ENCODE measurements at places on chromosomes 2 and 18.

GRCh38 chr2:28405537-28405936 lies 12.9 kb downstream of the FOSL2 start:
- no peak for DNase-seq

DNA sequence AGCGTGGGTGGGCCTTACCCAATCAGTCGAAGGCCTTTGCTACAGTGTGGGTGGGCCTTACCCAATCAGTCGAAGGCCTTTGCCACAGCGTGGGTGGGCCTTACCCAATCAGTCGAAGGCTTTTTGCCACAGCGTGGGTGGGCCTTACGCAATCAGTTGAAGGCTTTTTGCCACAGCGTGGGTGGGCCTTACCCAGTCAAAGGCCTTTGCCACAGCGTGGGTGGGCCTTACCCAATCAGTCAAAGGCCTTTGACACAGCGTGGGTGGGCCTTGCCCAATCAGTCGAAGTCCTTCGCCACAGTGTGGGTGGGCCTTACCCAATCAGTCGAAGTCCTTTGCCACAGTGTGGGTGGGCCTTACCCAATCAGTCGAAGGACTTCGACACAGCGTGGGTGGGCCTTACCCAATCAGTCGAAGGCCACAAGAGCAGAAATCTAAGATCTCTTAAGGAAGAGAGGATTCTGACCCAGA lies 16.3 kb upstream of the GAL3ST2 start:
- no peak for DNase-seq

DNA sequence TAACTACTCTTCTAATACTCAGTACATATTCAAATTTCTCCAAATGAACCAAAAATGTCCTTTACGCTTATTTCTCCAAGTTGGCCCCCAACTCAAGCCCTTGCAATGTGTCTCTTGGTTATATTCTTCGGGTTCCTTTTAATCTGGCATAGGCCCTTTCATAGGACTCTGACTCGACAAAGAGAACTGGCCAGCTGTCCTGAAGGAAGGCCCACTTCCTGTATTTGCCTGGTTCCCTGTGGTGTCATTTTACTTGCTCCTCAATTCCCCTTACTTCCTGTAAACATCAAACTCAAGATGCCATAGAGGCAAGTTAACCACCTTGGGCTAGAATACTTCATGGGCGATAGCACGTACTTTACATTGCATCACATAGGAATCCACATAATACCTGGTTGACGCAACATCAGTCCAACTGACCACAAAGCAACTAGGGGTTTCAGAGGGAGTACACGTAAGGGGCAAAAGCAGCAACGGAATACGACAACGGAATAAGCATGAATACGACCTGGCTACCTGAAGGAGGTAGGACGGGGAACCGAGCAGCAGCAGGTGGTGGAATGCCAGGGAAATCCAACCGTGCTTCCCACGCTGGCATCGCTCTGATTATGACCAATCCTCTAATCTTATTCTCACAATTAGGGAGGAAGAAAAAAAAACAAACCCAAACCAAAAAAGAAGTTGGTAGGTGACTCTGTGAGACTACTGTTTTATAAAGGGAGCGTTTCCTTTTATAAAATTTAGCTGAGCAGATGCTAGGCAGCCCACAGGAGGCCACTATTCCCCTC lies 823 bp upstream of the GORASP2 start:
- DNase-seq = peak; percentile 48

GRCh38 chr2:172021955-172022354 lies 22.2 kb downstream of the METAP1D start:
- DNase-seq = peak; percentile 37

DNA sequence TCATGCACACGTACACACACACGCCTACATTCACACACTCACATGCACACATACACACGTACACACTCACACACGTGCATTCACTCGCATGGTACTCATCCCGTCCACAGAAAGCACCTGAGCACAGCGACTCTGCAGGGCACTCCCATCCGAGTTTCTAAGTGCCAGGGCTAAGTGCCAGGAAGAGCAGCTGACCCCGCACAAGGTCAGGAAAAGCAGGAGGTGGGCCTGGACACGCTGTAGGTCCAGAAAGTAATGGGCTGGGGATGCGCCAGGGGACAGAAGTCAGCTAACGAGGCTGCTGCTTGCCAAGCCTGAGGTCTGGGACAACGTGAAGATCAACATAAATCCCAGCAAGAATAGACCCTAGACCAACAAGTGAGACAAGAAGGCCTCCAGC lies 15.8 kb downstream of the ADI1 start:
- DNase-seq = no peak

GRCh38 chr18:76985156-76985950 lies 147.2 kb downstream of the MBP start:
- DNase-seq = no peak

- DNase-seq = no peak
Observed at GRCh38 chr2:51220606-51221005, 188.7 kb upstream of the NRXN1 start.

GRCh38 chr2:181426672-181427071 lies 30.5 kb upstream of the ITGA4 start:
- DNase-seq = no peak

- no peak for DNase-seq
Observed at GRCh38 chr18:12747530-12748315, 44.9 kb downstream of the PSMG2 start.

GRCh38 chr2:236702657-236703372 lies 133.2 kb downstream of the ACKR3 start:
- DNase-seq = no peak

DNA sequence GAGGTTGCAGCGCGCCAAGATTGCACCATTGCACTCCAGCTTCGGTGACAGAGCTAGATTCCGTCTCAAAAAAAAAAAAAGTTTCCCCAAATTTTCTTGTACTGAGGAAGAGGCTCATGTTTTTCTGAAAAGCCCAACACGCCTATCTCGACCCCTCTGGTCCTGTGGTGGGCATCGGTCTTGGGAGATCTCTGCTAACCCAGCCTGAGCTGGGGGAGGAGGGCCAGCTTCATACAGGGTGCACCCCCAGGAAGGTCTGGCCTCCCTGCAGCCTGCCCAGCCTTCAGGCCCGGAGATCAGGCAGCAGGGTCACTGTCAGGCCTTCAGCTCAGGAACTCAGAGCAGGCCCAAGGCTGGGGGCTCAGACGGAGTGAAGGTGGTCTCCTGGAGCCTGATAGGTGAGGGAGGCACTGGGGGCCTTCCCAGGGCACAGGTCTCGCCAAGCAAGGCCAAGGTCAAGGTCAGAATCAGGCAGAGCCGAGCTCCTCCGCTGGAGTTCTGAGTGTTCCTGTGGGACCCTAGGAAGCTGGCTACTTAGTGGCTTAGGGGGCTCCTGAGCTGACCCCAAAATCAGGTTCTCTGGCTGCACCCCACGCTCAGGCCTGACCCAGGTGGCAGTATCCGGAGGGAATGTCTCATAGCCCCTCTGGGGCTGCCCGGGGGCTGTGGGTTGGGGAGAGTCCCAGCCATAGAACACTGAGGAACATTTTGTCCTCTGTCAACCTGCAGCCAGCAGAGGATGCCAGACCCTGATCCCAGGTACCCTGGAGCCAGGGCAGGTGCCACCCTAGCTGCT lies 37.9 kb upstream of the SMAD7 start:
- DNase-seq = no peak

DNA sequence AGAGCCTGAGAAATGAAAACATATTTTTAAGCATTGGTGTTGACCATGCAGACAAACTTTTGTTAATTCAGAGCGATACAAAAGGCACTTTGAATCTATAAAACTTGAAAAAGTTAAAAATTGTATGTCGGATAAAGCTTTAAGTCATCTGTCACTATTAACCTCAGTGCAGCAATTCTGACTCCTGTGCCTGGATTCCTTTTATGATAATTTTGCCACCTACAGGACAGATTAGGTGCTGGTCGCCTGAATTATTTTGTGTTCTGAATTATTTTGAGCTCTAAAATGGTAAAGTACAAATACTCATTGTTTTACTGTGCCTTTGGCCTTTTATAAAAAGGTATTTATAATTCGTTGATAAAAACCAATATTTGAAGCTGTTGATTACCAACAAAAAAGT lies 19.4 kb upstream of the RNF138 start:
- peak; percentile 16 for DNase-seq

DNA sequence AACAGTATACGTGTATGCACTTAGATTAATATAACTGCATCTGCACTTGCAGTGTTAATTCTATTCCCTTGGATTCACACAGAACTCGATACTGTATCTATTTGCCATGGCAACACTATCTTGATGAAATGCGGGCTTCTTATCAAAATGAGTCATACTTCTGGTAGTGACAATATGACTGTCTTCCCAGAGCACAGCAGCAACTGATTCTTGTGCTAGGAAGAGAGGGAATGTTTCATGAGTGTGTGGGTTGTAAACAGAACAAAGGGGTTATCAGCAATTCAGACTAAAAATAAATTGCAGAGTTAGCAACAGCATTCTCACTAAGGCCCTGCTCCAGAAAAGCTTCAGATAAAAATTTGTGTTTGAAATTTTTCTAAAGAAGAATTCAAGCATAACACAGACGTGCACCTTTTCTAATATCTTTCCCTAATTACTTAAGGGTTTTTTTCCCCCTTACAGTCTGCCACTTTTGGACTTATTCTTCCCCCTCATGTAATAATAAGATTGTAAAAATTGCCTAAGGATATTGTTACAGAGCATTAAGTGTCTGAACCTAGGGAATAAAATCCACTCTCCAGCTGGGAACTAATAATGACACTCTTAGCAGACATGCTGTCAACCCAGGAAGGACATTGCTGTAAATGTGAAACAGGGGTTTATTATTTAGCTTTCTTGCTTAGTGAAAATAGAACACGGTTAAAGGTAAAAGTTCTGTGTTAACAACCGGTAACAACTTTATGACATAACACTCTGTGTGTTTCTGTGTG lies 99.9 kb upstream of the SLC38A11 start:
- DNase-seq = no peak

DNA sequence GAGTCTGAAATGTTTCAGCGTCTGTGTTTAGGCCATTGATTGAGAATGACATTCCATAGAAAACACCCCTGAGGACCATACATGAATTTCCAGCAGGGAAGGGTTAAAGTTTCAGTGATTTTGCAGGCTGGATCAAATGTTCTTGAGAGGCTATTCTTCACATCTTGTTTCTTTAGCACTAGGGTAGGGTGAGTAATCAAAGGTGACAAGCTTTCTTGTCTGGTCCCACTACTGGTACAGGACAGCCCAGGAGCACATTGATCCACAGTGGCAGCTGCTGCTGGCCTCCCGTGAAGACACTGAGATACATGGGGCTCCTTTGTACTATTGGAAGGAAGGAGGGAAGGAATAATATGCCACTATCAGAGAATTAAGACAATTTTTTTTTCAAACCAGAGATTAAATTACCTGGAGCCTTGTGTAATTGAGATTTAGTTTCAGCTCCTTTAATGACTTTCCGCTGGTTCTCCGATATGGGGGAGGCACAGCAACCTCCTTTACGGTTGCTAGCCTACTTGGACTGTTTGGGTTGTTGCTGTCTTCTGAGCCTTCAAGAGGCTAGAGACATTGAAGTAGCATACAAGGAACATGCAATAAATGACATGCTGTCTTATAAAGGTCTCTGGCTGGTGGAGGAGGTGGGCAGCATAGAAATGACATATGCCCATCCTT lies 368.9 kb downstream of the SOX11 start:
- DNase-seq = no peak

DNA sequence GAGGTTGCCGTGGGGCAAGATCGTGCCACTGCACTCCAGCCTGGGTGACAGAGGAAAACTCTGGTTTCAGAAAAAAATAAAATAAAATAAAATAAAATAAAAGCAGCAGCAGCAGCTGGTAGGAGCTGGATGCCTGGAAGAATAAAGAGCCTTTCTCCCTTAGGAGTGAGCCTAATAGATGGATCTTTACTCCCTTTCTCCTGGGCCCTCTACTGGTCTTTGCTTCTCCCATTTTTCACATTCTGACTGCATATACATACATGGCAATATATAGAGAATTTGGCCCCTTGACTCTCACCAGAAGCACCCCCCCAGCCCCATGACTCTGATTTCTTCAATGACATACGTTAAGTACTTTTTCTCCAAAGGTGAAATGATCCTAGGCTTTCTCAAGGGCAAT lies 9.8 kb upstream of the MALT1 start:
- peak; percentile 24 for DNase-seq

DNA sequence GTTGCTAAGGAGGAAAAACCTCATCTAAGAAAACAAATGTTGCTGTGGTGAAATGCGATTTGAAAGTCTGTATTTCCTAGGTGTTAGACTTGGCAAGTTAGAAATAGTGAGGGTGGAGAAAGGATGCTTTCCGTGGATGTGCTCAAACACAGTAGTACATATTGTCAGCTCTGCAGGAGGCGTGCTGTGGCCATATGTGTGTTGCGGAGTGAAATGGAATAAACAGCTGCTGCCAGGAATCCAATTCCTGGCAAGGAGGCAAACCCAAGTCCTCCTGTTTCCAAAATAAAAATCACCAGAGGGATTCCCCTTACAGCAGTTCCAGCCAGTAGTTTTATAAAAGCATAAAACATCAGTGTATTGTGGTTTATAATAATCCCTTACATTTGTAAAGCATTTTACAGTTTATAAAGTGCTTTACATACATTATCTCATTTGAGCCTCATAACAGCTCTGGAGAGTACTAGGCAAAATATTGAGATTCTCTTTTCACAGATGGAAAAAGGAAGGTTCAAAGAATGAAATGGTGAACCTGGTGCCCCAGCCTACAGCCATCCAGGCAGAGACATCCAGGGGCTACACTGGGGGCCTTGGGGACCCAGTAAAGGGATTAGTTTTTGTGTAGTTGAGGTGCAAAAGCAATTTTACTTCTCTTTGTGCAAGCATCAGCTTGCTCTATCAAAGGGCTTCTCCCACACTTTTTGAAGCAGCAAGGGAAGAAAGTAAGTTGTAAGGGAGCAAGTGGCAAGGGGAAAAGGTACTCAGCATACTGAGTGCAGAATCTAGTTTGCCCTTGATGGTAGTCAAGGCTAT lies 206.0 kb downstream of the AGPS start:
- no peak for DNase-seq

GRCh38 chr2:200131307-200131706 lies 175.2 kb upstream of the SPATS2L start:
- DNase-seq = no peak

GRCh38 chr2:151828143-151828889 lies at the start of gene ARL5A:
Gene ARL5A (minus strand): TSS chr2:151828421. CDS start chr2:151828176, 245 bp downstream.
- DNase-seq = peak; percentile 95

DNA sequence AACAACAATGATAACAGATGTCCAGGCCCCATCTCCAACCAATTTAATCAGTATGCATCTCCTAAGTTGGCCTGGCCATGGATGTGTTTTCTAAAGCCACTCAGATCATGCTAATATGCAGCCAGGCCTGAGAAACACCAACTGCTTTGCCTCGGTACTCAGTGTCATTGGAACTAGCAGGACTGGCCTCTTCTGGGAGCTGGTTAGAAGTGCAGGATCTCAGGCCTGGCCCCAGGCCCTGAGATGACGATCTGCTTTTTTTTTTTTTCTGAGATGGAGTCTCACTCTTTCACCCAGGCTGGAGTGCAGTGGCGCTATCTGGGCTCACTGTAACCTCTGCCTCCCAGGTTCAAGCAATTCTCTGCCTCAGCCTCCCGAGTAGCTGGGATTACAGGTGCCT lies 69.1 kb downstream of the IRS1 start:
- DNase-seq = peak; percentile 45

GRCh38 chr18:27652480-27653121 lies 467.5 kb upstream of the CHST9 start:
- DNase-seq = no peak

GRCh38 chr2:121955426-121955825 lies 200.0 kb downstream of the TSN start:
- no peak for DNase-seq

- DNase-seq = no peak
Observed at GRCh38 chr2:8049176-8049575, 632.7 kb upstream of the ID2 start.

Data from GM23338 (cell line).